ENCODE measurements at places on chromosomes 6 and 20.

DNA sequence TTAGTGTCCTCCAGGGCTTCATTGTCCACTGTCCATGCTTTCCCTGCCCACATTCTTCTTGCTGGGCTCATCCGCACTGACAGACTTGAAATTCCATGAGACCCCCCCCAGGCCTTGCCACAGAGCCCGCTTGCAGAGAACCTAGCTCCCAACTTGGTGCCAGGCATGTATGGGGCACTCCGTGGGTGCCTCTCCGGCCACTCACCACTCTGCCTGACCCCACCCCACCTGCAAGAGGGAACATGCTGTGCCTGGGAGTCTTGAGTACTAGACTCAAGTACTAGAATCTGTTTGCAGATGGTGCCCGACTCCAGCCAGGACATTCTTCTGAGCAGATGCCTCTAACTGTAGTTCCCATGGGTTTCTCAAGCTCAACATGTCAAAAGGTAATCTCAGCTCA is 47.9 kb downstream of the TRERF1 start:
- no peak for DNase-seq

DNA sequence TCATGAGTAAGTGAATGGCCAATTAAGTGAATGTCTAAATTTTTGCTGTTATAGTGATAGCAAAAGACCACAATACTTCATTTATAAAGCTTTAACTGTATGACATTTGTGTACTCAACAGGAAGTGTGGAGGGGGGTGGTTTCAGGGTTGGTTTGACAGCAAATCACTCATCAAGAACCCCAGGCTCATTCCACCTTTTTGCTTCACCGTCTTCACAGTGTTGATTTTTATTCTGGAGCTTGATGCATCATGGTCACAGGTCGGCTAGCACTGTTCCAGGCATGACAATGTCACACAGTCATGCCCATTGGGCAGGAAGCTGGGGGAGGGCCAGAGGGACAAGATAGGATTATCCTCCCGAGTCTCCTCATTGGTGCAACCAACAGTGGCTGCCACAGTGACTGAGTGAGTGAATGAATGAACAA is 75.0 kb downstream of the MDGA1 start:
- DNase-seq, result no peak

- DNase-seq, result peak; percentile 10
These were observed 542.0 kb upstream of the MARCKS start for GRCh38 chr6:113315165-113315564.

DNA sequence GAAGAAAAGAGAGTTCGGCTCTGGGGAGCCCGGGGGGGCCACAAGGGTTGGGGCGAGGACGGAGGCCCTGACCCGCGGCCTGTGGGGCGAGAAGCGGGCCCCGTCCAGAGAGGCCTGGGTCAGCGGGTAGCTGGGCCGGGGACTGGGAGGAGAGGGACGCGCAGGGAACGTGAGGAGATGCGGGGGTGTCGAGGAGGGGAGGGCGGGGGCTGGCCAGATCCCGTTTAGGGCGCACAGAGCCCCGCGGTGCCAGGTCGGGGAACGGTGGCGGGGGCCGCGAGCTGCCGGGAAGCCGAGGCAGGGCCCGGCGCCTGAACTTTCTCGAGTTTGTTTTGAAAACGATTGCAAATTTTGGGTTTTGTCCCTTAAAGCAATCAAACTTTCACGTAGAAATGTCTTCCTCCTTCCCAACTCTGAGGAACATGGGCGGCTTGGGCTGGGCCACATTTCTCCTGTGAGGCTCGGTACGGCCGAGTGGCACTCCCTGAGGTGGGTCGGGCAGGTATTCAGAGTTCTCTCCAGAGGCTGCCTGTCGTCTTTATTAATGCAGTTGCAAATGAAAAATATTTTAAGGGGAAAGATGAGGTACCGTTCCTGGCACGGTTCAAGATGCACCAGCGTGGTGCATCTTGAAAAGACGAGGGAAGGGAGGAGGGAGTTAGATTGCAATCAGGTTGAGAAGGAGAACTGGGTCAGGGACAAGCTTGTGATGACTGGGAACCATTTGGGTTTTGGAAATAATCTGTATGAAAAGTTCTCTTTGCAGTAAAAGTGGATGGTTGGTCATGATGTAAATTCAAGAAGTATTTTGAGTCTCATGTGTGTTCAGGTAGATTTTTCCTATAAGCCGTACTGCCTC is 972 bp downstream of the RNF8 start:
- DNase-seq, result peak; percentile 50

DNA sequence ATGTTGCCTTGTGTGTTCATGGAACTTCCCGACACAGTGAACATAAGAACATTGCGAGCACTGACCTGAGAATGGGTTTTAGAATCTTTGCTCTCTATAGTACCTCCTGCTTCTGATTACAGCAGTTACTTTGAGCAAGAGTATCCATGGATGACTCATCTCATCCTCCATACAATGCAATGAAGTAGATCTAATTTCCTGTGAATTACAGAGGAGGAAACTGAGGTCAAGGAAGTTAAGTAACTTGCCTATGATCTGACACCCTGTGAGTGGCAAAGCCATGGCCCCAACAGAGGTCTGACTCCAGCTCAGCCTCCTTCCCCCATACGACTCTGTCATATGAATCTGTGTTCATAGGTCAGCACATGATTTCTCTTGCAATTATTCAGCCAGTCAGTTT is 518.1 kb downstream of the TFAP2A start:
- no peak for DNase-seq

- no peak for DNase-seq
These were observed 198.5 kb upstream of the HEY2 start for GRCh38 chr6:125550892-125551291.

DNA sequence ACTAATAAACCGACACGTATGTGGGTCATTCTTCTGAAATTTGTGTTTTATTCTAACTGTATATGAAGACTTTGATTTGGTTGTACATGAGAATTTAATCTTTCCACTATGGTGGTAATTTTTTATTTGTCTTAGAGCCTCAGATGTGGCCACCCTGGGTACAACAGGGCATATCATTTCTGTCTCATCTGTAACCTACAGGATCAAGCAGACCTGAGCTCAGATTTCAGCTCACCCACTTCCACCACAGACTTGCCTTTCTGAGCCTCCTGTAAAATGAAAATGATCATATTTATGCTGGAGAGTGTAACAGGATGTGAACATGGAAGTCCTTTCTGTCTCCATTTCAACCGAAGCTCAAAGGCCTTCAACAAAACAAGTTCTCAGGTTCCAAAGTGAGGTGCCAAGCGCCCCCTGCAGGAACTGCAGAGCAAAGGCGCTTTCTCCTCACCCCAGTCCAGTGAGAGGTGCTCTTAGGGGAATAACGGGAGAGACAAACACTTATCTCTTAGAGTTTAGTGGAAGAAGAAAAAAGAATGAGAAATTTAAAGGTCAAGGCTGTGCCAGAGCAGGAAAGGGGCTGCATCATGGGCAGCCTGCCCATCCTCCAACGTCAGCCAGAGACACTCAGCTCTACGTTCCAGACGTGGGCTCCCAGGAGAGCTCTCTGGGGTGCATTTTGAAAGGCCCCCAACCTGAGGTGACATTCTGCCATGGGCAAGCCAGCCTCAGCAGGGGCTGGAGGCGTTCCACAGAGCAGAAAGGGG is 23.0 kb upstream of the CD24 start:
- peak; percentile 87 for DNase-seq

- DNase-seq, result no peak
These were observed 21.9 kb downstream of the BHLHE23 start for GRCh38 chr20:62984666-62985443.

GRCh38 chr20:40232273-40232672 is 456.8 kb downstream of the MAFB start:
- DNase-seq, result no peak

GRCh38 chr20:41989935-41990635 is 371.9 kb upstream of the CHD6 start:
- DNase-seq, result no peak

DNA sequence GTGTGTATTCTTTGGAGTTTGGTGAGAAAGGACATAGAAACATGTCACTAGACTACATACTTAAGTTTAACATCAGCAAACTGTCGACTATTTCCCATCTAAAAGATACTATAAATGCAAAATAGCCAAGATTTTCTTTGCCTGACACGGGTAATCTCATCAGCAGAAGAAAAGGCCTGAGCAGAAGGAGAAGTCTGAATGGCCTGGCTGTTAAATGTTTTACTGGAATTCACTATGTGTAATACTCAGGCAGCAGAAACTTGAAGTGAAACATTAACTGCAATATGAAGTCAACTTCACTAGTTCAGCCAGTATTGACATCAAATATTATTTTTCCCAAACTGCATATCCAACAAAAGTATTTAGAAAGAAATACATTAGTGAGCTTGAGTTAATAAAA is 6.4 kb upstream of the DSE start:
- no peak for DNase-seq

GRCh38 chr6:34237722-34238584 is 1.3 kb downstream of the HMGA1 start:
- peak; percentile 71 for DNase-seq

DNA sequence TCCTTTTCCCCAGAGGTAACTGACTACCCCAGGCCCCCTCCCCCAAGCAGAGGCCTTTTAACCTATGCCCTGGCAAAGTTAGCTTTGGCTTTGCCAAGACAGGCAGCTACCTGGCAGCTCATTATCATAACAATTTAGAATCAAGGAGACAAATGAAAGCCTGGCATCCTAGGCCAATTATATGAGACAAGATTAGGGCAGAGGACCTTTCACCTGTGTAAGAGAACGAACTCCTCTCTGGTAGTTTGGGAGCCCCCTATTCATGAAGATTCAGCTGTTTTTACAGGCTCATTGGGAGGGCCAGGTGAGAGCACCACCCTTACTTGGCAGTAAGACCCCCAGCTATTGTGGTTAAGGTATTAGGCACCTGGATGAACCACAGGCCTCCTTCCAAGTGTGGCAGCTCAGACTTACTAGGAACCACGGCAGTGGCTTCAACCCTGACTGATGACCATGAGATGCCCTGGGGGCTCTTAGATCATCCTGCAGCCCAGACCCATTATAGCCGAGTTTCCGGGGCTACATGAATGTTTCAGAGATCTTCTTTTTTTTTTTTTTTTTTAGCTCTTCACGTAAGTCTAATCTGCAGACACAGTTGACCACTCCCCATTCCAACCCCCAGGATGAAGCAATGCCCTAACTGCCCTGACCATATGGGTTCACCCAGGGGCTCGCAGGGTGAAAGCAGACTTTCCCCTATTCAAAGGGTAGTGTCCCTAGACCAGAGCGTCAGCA is 56.2 kb downstream of the RAB44 start:
- no peak for DNase-seq

- no peak for DNase-seq
These were observed 198.6 kb upstream of the CDH4 start for GRCh38 chr20:61053487-61053886.

GRCh38 chr6:31533455-31533841 is 4.7 kb downstream of the MCCD1 start:
- DNase-seq, result no peak

- DNase-seq, result no peak
These were observed 3.4 kb upstream of the HELZ2 start for GRCh38 chr20:63577317-63577894.

DNA sequence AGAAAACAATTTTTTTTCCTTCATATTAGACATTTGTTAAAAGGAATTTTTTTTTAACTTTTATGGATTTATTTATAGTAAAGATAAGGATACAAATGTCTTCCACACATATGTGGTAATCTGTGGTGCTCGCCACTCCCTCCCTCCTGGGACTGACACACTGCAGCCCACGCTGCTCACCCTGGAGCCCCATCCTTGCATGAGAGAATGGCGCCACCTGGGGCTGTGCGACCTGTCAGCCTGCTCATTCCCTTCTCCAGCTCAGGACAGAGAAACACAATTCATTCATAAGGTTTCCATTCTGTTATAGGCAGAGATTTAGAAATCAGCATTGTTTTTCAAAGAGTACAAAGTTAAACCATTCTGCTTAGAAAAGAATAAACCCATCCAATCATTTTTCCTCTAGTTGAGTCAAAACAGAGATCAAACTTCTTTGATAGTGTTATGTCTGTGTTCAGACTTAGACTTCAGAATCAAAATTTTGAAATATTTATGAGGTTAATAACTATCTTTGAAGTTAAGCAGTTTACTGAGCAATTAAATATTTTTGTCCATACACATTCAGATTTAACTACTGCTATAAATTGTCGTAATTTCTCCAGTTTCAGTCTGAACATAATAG is 42.8 kb upstream of the DYNLRB1 start:
- peak; percentile 71 for DNase-seq

DNA sequence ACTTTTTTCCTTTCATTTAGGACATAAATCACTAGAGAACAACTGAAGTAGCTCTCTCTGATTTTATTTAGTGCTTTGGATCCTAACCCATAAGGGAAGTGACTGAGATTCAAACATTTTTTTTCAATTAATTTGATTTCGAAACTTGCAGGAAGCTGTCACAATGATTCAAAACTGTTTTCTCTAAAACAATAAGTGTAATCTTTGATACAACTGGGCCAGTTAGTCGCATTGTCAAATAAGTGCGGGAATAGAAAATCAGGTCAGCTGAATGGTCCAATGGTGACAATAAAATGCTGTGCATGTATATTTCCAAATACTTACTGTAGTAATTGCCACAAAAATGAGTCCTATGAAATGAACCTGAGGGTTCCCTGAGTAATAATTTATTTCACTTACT is 930.8 kb downstream of the TFAP2A start:
- no peak for DNase-seq

DNA sequence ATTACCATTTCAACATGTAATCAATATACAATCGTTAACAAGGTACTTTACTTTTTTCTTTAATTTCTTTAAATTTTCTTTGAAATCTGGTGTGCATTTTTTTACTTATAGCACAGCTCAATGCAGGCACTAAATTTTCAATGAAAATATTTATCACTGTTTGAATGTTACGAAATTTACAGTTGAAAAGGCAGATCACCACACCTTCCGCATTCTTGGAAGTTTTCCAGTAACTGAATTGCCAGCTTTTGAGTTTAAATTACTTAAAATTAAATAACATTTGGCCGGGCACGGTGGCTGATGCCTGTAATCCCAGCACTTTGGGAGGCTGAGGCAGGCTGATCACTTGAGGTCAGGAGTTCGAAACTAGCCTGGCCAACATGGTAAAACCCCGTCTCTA is 309.9 kb downstream of the BMP7 start:
- DNase-seq, result peak; percentile 57

DNA sequence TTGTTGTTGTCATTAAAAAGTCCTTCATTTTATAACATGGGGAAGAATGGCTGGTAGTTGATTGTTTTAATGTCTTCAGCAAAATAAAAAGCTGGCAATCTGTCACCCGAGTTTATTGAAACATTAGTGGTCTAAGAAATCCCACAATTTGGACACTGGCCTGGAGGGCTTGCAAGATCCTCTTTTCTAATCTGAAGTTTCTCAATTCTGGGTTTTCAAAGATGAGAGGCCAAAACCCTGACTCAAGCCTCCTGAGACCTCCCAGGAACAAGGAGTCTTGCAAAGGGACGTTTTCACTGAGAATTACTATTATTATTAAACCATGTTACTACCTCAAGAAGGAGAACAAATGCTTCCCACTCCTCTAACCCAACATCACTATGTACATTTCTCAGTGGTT is 19.5 kb downstream of the MAP1LC3A start:
- no peak for DNase-seq

All from GM23338 (cell line).